ENCODE measurements at places on chromosomes 1 and 21. TPM values are rescaled to one million over a fixed set of nuclear protein-coding genes. Genes with fewer than 3 reads are reported as not detected.
A peak's percentile ranks its signal among the peaks of the same experiment; 100 is the strongest.

GRCh38 chr1:90381598-90381997 lies 335.5 kb downstream of the BARHL2 start:
- DNase-seq, result no peak

GRCh38 chr1:242178924-242179708 lies 180.2 kb upstream of the MAP1LC3C start:
- no peak for DNase-seq

DNA sequence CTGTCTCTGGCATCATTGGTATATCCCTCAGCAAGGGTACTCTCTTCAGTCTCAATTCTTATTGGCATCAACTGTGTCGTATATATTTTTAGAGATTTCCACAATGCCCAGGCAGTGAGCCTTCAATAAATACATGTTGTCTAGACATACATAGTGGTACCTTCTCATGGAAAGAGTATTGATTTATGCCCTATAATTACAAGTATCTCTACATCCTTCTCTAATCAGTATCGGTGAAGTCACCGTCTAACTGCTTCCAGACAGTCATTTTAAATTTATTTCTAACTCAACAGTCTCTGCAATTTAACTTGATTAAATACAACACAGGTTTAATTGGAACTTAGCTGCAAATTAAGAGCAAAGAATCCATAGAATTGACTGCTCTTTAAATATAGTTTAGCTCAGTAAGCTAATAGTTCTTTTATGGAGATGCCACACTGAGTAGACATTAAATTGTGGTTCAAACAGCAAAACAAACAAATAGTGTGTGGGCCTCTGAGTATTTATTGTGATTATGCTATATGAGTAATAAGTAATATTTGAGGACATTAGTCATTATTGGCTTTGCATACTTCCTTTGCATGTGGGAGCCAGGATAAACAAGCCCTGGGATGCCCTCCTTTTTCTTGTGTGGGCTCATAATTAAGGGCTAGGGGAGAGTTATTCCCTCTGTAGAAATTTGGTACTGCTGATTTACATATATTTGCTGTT lies 126.9 kb upstream of the DUSP10 start:
- no peak for DNase-seq

- no peak for DNase-seq
Observed at GRCh38 chr1:179448437-179449149, 82.8 kb downstream of the AXDND1 start.

DNA sequence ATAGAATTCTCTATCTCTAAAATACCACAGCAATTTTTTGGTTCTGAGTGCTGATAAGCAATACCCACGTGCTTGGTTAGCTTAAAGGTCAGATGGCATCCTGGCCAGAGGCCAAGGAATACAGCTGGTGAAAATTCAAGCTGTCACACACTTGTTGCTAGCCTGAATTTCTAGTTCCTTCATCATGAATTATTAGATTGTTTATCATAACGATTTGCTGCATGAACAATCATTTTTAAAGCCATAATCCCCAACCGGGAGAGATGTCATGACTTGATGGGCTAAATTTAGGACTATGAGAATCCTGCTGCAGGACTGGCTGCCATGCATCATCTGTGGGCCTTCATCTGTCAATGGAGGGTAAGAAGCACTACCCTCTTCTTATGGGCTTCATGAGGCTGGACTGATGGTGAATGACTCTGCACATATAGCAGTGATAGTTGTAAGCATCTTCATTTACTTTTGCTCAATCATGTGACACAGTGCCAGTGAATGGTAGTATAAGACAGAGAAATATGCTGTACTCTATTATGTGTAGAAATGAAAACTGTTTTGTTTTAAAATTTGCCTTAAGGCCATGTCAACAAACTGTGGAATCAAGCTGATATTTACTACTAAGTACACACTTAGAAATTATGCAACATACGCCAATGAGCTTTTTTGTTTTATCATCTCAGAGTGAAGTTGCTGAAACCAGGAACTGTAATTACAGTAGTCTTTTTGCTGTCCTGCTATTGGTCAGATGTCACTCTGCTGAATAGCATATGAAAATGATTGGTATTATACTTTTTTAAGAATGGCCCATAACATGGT lies 80.5 kb upstream of the RALGPS2 start:
- peak; percentile 60 for DNase-seq

- peak; percentile 37 for DNase-seq
Observed at GRCh38 chr1:233328142-233328921, 808 bp downstream of the MAP3K21 start.

DNA sequence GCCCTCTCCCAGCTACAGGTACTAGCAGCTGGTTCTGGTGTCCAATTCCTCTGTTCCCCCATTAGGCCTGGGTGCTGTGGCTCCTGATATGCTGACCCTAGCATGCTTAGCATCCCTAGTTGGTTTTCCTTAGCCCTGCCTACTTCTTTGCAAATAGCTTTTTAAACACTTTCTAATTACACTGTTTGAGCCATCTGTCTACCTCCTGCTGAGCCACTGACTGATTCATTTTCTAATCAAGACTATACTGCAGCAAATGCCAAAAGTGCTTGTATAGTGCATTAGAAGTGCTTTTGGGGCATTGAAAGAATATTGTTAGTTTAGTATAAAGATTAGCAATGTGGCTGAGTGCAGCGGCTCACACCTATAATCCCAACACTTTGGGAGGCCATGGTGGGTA lies 36.3 kb downstream of the ERICH3 start:
- DNase-seq, result no peak

- no peak for DNase-seq
Observed at GRCh38 chr1:25095635-25096200, 136.6 kb downstream of the SYF2 start.

- DNase-seq, result no peak
Observed at GRCh38 chr1:172754609-172755008, 95.7 kb downstream of the FASLG start.

DNA sequence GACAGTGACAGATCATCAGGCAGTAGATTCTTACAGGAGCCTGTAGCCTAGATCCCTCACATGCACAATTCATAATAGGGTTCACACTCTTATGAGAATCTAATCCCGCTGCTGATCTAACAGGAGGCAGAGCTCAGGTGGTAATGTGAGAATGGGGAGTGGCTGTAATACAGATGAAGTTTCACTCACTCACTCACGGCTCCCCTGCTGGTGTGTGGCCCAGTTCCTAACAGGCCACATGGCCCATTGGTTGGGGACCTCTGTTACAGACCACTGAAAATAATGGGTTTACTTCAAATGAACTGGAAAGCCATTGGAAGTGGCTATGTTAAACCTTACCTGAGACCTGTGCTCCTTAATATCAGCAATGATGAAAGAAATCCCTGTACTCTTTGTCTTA lies 151.0 kb downstream of the GRIK1 start:
- DNase-seq, result no peak

DNA sequence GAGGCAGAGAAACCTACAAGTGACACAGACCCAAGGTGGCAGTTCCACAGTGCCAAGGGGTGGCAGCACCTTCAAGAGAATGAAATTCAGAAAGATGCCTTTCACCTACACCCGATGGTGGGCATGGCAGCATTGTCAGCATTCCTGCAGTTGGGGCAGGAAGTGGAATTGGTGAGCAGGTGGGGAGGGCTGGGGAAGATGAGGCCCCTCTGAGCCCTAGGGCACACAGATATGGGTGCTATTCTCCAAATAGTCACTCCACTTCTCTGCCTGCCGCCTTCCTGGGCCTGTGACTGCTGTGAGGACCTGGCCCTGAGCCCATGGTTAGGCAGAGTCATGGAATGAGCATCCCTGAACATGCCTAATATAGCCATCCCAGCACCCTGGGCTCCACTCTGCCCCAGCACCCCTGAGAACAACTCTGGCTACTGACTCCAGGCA lies 8.3 kb downstream of the SHISA4 start:
- peak; percentile 61 for DNase-seq

DNA sequence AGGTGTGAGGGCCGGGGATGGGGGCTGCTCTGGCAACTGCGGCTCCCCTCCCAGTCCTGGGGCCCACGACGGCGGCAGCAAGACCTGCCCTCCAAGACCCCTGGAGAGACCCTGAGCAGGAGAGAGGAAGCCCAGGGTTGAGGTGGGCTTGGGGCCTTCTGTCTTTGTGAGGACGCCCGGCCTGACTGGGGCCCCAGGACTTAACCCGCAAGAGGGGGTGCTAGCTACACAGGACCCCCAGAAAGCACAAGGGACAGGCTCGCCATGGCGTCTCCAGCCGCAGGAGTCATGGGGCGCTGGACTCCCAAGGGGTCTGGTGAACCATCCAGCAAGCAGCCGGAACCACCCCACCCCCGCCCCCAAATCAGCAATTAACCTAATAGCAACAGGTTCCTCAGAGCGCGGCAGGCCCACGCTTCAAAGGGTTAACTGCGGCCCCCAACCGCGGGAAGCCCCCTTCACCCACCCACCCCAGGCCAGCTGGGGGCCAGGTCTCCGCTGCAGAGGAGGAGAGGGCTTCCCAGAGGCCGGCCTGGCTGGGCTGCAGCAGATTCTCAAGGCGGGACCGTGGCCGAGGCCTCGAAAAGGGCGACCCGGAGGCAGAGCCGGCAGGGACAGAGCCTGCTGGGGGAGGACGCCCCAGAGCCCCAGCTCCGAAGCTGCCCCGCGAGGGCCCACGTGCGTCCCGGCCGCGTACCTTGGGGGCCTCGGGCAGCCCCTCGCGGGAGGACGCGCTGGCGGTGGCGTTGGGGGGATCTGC lies 525 bp downstream of the C1QTNF12 start:
- DNase-seq, result no peak

Gene CYP4A22
- total RNA-seq, result not detected

DNA sequence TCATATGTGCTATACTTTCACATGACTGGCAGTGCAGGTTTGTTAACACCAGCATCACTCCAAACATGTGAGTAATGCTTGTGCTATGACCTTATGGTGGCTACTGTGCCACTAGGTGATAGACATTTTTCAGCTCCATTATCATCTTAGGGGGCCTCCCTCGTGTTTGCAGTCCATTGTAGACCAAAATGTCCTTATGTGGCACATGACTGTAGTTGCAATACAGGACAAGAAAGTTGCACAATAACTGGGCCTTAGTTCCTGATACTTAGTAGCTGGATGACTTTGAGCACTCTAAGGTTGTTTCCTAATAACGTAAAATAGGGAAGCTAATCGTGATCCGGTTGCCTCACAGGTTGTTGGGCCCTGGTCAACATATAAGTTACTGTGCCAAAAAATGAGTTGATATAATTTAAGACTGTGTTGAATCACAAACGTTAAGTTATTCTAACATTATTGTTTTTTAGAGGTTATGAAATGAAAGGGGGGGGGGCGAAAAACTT lies 511 bp upstream of the SNX27 start:
- no peak for DNase-seq

GRCh38 chr1:32742199-32742947 lies 39.8 kb upstream of the SYNC start:
- DNase-seq, result peak; percentile 59

DNA sequence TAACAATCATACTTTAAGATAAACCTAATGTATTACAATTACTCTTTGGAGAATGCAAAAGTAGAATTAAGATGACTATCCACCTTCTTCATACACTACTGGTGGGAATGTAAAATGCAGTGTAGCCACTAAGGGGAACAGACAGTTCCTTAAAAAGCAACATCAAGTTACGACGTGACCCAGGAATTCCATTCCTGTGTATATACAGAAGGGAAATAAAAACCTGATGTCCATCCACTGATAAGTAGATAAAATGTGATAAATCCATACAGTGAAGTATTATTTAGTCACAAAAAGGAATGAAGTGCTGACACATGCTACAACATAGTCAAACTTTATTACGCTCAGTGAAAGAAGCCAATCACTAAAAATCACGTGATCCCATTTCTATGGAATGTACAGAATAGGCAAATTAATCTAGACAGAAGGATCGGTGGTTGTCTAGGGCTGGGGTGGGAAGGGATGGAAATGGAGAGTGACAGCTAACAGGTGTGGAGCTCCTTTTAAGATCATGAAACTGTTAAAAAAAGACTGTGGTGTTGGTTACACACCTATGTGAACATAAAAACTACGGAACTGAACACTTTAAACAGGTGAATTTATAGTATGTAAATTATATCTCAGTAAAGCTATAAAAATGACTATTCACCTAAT lies 42.1 kb downstream of the NRIP1 start:
- DNase-seq, result no peak

Gene DCST2
- 1.5 TPM for total RNA-seq

DNA sequence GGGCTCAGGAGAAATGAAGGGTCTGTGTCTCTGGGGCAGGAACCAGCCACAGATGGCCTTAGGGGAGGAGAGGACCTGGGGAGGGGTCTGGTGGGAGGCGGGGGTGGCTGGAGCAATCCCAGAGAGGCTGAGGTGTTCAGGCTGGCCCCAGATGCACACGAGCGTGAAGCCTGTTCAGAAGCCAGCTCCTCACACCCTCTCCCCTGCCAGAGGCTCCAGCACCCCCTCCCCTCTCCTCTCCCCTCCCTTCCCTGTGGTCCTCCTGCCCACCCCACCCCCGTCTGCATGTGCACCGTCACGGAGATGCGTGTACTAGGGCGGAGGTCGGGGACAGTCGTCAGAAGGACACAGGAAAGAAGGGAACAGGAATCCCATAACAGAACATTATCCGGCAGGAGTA lies 115.0 kb upstream of the COL6A1 start:
- no peak for DNase-seq

- DNase-seq, result no peak
Observed at GRCh38 chr1:214496126-214496525, 55.3 kb downstream of the PTPN14 start.

Gene SGIP1
- 2.4 TPM for total RNA-seq

GRCh38 chr1:181033799-181034451 lies at the start of gene MR1:
TSS of gene MR1 (plus strand) at chr1:181033983. CDS start at chr1:181034008, 25 bp downstream.
- DNase-seq, result no peak

Gene WDR26
- 62.1 TPM for total RNA-seq

DNA sequence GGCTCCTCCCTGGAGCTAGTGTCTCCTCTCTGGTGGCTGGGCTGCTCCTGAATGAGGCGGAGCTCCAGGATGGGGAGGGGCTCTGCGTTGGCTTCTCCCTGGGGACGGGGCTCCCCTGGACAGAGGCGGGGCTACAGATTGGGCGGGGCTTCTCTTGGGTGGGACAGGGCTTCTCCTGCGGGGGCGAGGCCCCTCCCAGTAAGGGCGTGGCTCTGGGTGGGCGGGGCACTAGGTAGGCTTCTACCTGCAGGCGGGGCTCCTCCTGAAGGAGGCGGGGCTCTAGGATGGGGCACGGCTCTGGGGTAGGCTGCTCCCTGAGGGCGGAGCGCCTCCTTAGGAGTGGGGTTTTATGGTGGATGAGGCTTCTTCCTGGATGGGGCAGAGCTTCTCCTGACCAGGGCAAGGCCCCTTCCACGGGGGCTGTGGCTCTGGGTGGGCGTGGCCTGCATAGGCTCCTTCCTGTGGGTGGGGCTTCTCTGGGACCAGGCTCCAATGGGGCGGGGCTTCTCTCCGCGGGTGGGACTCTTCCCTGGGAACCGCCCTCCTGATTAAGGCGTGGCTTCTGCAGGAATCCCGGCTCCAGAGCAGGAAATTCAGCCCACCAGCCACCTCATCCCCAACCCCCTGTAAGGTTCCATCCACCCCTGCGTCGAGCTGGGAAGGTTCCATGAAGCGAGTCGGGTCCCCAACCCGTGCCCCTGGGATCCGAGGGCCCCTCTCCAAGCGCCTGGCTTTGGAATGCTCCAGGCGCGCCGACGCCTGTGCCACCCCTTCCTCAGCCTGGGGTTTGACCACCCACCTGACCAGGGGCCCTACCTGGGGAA lies 22.7 kb upstream of the ARF1 start:
- DNase-seq, result peak; percentile 98

All from left colon (tissue), 2 donors.